ENCODE measurements at places on chromosomes 2 and 18.
A peak's percentile ranks its signal among the peaks of the same experiment; 100 is the strongest.

GRCh38 chr18:1496096-1496495, 591.4 kb downstream of the ADCYAP1 start:
- DNase-seq = no peak

GRCh38 chr2:46769809-46770208, 145.8 kb downstream of the MCFD2 start:
- DNase-seq = no peak

DNA sequence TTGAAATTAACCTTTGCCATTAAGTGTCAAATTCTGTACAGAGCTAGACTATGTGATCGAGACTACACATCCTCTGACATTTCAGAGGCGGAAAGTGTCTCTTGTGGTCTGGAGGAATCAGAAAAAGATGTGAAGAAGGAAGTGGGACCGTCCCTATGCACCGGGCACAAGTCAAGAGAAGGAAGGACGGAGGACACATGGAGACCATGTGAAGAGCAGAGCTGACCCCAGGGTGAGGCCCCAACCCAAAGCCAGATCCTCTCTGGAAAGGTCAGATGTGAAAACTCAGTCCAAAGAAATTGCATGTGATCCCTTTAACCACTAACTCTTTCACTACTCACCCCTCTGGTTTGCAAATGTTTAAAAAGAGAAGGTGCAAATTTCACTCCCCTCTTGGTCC, 92.4 kb downstream of the PID1 start:
- no peak for DNase-seq

DNA sequence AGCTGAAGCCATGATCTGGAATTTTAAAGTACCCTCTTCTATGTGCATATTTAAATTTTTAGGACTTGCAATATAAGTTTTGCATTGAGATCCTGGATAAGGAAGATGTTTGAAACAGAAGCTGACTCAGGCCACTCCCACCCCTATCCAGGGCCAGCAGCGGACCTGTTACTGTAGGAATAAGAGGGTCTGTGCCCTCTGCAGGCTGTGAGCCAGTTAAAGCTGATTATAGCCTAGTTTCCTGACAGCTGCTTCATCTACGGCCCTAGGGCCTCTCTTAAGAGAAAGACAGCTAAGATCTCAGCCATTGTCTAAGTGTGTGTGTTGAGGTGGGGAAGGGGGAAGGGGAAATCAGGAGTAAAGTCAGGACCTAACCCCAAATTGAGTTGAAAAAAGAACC, 234.0 kb downstream of the HAUS1 start:
- DNase-seq = no peak

DNA sequence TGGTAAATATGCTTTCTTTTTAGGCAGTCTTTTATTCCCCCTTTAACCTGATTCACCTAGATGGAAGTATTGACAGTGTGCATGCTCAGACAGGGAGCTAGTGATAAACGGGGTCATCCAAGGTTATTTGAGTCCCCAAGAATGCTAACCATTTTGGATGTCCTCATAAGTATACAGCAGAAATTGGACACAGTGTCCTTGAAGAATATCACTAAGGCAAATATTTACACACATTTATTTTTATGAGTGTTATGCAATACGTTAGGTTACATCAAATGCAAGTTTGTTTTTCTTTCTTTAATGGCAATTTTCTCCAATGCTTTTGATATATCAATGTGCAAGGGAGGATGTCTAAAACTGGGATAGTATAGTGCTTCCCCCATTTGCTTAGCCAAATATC, 23.6 kb downstream of the CNTNAP5 start:
- DNase-seq = no peak

GRCh38 chr2:11154016-11154922, 998 bp upstream of the SLC66A3 start:
- DNase-seq = no peak

GRCh38 chr18:10872304-10872703, 277.1 kb downstream of the PIEZO2 start:
- DNase-seq = no peak

GRCh38 chr2:127706215-127706990, 5.1 kb downstream of the SFT2D3 start:
- DNase-seq = no peak

DNA sequence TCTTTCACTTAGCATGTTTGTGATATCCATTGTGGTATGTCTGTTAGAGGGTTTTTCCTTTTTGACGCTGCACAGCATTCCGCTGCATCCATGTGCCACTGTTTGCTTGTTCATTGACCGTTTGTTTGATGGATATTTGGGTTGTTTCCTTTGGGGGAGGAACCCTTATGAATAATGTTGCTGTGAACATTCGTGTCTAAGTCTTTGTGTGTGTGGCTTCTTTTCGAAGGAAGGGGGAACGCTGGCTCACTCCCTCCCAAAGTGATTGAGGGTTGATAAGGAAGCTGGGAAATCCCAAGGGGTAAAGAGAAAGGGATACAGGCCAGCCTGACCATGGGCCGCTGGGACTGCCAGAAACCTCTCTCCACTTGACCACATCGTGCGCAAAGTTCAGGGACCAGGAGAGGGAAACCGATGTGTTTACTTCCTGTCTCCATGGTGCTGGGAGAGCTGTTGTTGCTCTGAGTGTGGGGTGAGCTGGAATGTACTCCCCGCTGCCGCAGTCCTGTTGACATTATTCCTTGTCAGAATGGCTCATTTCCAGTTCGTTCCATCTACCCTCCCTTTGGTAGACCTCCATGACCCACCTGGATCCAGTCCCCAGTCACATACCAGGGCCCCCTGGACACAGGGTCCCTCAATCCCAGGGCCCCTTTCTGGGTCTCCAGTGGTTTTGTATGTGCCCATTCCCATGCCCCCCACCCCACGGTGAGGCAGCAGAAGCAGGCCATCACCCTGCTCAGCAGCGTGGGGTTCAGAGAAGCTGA, 39.6 kb downstream of the HS1BP3 start:
- peak; percentile 98 for DNase-seq
